ENCODE measurements at places on chromosomes 11 and 22.

DNA sequence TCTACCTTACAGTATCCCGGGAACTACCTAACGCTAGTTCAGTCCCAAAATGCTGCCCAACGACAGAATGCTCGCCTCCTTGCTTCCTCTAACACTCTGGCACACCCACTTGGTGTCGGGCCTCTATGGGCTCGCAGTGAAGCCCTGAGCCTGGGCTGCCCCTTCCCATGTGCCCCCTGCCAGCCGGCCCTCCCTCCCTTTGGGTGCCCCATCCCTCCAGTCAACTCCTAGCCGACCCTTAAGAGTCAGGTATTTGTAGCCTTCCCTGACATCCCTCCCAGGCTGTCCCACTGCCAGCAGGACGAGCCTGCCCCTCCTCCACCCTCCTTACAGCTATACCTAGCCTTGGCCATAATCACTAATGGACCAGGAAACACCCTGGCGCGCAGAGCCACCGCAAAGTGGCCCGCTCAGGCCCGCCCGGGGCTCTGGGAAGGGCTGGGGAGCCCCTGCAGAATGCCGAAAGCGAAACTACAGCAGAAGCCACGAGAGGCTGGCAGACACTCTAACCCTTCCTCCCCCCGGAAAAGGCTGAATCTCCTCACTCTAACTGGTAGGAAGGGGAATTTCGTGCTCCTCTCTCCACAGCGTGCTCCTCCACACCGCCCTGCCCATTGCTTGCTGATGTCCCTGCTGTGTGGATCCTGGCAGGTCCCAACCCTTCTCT lies 8.2 kb downstream of the CBX7 start:
- DNase-seq, result no peak

- no peak for DNase-seq
These were observed 14.3 kb downstream of the POLR2F start for GRCh38 chr22:37967637-37968451.

DNA sequence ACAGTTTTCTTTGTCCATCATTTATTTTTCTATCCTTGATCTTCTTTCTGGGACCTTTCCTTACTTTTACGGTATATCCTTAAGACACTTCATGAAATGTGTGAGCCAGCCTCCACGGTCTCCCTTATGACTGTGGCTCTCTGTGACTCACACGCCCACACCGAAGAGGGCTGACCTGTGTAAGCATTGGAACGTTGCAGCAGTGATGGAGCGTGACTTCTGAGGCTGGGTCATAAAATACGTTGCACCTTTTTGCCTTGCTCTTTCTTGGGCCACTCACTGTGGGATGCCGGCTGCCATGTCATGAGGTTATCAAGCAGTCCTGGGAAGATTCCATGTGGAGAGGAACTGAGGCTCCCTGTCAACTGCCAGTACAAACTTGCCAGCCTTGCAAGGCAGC lies 96.3 kb upstream of the RAB1B start:
- peak; percentile 16 for DNase-seq

DNA sequence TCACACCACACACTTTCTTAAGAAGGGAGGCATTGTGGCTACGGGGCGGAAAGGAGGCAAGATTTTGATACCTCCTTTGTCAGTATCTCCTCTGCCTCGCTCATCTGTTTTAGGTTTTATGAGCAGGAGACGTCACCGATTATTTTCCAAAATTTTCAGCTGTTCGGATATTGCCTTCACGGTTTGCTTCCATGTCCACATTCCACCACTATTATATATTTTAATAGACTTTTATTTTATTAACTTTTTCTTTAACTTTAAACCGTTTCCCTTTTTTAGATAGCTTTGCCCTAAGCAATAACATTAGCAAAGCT lies 33.7 kb upstream of the CREB3L1 start:
- no peak for DNase-seq

DNA sequence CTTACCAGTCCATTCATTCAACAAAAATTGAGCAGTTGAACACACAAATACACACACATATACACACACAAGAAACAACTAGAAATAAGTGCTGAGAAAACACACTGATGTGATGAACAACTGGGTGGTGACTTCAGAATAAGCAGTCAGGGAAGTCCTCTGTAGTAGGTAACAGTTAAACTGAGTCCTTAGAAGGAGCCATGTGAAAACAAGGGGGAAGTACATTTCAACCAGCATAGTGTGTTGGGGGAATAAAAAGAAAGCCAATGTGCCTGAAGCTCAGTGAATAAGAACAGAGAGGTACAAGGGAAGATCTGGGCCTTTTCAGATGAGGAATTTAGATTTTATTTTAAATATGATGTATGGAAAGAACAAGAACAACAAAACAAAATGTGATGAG lies 6.8 kb upstream of the TMEM123 start:
- no peak for DNase-seq

DNA sequence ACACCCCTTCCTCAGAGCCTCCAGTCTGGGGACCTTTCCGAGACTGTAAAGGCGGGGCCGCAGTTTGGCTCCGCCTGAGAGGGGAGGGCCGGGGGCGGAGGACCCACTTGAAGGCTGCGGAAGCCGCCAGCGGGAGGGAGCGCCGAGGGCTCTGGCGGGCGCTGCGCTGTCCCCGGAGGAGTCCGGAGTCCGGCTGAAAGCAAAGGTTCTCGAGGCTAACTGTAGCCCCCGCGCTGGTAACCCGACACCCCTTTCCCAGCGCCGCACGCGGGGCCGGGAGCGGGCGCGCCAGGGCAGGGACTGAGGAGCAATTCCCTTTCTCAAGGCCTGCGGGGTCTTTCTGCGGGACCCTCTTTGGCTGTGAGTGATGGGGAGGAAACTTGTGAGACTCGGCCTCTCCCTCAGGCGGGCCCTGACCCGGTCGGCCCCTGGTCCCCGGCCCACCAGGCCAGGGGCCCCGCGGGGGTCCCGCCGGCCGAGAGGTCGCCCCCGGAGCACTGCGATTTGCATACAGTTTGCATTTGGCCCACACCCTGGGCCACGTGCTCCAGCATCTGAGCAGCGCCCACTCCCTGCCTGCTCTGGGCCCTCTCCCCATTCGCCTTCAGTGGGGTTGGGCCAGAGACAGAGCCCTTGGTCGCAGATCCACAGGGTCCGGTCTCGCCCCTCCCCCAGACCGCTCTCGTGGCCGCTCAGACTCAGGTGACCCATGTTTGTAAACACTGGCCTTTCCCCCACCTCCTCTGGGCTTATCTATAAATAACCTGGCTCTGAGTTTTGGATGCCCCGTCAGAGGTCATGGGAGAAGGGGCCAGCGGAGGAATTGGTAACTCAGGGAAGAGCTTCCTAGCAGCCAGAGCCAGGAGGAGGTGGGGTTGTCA lies 519 bp upstream of the ART5 start:
- DNase-seq, result peak; percentile 43

DNA sequence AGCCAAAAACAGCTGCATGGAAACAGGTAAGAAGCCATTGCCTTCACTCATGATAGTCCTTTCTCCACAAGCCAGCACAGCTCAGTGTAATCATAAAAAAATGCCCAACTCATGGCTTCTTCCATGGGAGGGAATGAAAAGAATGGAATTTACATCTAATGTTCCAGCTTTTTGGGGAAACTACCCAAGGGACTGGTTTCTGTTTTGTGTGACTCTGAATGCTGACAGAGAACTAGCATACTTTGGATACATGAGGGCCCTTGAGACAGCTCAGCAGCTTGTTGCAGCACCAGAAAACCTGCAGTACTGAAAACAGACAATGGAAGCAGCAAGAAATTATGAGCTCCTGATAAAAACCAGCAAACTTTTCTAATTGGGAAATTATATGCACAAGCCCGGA lies 24.2 kb upstream of the HORMAD2 start:
- no peak for DNase-seq

- no peak for DNase-seq
These were observed 194.6 kb upstream of the CCDC90B start for GRCh38 chr11:83480811-83481210.

GRCh38 chr22:43060183-43060582 lies 29.0 kb downstream of the TTLL1 start:
- DNase-seq, result no peak

DNA sequence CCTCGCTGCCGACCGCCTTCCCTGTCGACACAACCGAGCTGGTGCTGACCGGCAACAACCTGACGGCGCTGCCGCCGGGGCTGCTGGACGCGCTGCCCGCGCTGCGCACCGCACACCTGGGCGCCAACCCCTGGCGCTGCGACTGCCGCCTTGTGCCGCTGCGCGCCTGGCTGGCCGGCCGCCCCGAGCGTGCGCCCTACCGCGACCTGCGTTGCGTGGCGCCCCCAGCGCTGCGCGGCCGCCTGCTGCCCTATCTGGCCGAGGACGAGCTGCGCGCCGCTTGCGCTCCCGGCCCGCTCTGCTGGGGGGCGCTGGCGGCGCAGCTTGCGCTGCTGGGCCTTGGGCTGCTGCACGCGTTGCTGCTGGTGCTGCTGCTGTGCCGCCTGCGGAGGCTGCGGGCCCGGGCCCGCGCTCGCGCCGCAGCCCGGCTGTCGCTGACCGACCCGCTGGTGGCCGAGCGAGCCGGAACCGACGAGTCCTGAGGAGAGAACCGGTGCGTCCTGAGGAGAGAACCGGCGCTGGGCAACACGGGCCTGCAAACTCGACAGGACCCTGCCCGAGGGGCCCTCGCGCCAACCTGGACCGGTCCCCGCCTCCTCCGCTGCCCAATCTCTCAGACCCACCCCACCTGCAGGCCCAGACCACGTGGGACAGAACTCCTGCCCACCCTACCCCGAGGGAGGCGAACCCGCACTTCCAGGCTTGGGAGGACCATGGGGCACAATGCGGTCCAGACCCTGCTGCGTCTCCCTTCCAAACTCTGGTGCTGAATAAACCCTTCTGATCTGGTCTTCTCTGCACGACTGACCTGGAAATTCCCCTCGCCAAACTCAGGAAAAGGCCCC lies 866 bp downstream of the GP1BB start:
- no peak for DNase-seq

DNA sequence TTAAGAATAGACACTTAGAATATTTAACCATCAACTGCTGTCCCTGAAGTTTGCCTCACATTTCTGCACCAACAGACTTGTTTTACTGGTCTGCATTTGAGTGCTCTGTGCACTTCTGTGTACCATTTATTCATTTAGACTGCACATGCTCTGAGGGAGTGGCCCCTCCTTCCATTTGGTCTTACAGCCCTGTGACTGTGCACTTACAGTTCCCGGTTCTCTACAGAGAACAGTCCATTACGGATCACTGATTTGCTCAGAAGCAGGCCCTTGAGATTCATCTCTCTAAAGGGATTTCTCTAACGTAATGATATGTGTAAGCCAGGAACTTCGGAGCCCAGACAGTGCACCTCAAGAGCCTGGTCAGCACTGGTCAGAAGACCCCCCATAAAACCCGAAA lies 247.3 kb upstream of the BLID start:
- DNase-seq, result no peak

- DNase-seq, result no peak
These were observed 1097.6 kb downstream of the TBC1D22A start for GRCh38 chr22:47859881-47860525.

DNA sequence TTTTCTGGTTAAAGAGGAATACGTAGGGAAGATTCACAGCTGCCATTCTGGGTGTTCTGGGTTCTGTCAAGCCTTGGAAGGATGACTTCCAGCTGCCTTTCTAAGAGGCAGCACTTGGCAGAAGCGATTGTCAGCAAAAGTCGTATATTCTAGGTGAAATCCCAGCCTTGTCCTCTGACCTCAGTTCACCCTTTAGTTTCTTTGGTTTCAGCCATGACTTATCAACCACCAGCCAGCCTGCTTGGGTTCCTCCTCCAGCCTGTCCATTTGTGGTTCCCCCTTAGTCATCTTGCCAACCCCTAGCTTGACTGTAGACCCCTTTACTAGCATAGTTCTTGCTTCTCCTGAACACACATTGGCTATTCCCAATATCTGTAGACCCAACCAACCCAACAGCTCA lies 102.3 kb upstream of the CD44 start:
- no peak for DNase-seq

DNA sequence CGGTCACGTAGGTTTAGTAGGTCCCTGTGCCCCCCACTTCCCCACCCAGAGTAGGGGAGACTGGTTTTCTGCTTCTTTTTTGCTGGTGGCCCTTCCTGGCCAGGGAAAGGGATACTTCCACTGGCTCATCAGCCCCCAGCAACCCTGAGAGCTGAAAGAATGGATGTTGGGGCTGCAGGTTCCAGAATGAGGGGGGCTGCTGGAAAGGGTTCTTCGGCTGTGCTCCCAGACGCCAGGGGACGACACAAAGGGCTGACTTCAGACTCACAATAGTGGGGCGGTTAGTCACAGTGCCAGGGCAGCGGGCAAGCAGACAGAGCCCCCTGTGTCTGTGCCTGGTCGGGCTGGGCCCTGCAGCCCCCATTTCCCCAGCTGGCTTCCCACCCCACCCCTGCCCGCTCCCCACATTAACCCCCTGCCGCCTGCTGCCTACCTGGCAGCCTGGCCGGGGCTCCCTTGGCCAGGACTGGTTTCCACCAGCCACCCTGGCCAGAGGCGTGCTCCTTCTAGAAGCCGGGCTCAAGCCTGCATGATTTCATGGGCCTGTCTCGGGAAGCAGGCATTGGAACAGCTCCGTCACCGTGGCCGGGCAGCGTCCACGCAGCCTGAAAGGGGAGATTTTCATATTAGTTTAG lies 79.1 kb upstream of the WNT7B start:
- DNase-seq, result no peak

DNA sequence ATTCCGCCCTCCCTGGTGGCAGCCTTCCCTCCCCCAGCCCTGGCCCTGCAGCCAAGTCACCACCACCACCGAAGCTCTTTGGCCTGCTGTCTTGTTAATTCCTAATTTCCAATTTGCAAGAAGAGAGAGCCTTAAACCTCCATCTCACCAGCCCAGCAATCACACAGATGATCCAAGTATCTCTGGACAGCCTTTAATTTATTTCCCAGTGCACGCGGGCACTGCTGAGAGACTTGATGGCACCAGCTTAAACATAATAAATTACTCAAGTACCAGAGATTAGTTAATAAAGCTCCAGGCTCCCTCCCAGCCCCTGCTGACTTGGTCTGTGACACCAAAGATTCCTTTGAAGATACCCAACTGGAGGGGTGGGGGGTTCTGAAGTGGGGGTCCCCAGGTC lies 494.7 kb downstream of the BUD13 start:
- DNase-seq, result no peak

GRCh38 chr22:44091021-44091721 lies 67.1 kb downstream of the PARVB start:
- no peak for DNase-seq

- no peak for DNase-seq
These were observed 37.6 kb downstream of the SHANK2 start for GRCh38 chr11:71214553-71215424.

GRCh38 chr22:41198027-41198580 lies 7.0 kb upstream of the L3MBTL2 start:
- DNase-seq, result no peak

- DNase-seq, result peak; percentile 99
These were observed 1.4 kb upstream of the NEAT1 start for GRCh38 chr11:65420979-65421793.

DNA sequence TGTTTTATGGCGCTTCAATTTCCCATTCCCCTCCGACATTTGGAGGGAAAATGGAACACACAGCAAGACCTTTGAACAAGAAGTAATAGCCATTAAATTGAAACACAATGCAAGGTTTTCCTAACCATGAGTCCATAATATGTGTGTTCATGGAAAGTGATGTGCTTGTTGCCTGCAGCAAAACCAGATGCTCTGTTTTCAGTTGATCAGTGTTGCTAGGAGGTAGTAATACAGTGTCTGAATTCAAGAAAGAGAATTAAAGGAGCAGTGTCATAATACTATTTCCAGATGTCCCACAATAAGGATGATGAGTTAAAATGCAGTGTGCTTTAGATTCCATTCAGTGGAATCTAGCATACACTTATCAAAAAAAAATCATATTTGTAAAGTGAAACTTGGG lies 637.4 kb upstream of the API5 start:
- DNase-seq, result no peak

- DNase-seq, result no peak
These were observed 81.0 kb upstream of the SNX19 start for GRCh38 chr11:130997278-130997677.
